ENCODE measurements at places on chromosomes 13 and 19. TPM values are rescaled to one million over a fixed set of nuclear protein-coding genes. Genes with fewer than 3 reads are reported as not detected.

The INSR gene
- 40.6 TPM for total RNA-seq

The C13orf42 gene
- total RNA-seq: not detected

The KCTD4 gene
- 8.3 TPM for total RNA-seq

The MEIS3 gene
- total RNA-seq: 65.9 TPM

The LYPD5 gene
- total RNA-seq: 16.5 TPM

The IL12RB1 gene
- 1.1 TPM for total RNA-seq

The OLFM2 gene
- total RNA-seq: 119 TPM

The B3GLCT gene
- 11.0 TPM for total RNA-seq

The LILRA5 gene
- total RNA-seq: not detected

The KIR2DL3 gene
- not detected for total RNA-seq

The PRKCG gene
- 30.3 TPM for total RNA-seq

The PPM1N gene
- 2.0 TPM for total RNA-seq

The SYNE4 gene
- 2.1 TPM for total RNA-seq

The PRODH2 gene
- not detected for total RNA-seq

The HCST gene
- total RNA-seq: 3.4 TPM

The RPL13A gene
- 680 TPM for total RNA-seq

The ZNF625 gene
- 9.0 TPM for total RNA-seq

The OR7C1 gene
- 0.07 TPM for total RNA-seq

The ATP8B3 gene
- total RNA-seq: 0.53 TPM

The TOMM40 gene
- 47.2 TPM for total RNA-seq

The ZNF799 gene
- 4.4 TPM for total RNA-seq

The APOE gene
- 394 TPM for total RNA-seq

The IL27RA gene
- 5.3 TPM for total RNA-seq

The PSG11 gene
- total RNA-seq: not detected

The SNRPD2 gene
- 245 TPM for total RNA-seq

The S1PR4 gene
- total RNA-seq: not detected

The GET3 gene
- total RNA-seq: 53.0 TPM

The PLEKHG2 gene
- 8.1 TPM for total RNA-seq

The KLK15 gene
- total RNA-seq: not detected

The DHDH gene
- 2.0 TPM for total RNA-seq

The WDR88 gene
- total RNA-seq: not detected

The ZNF584 gene
- total RNA-seq: 18.5 TPM

The OR4F17 gene
- total RNA-seq: not detected

The REEP6 gene
- 17.7 TPM for total RNA-seq

The LGALS7B gene
- total RNA-seq: not detected

The MRPL57 gene
- 19.1 TPM for total RNA-seq

The KCNN4 gene
- total RNA-seq: 1.2 TPM

The KLF1 gene
- total RNA-seq: 0.30 TPM

The FOSB gene
- 8.7 TPM for total RNA-seq

The PSG5 gene
- total RNA-seq: not detected
